Left colon (tissue), 2 donors: ENCODE measurements at places on chromosomes 11 and 22.

- no peak for DNase-seq
Measured at GRCh38 chr11:12764187-12764914, 90.1 kb downstream of the TEAD1 start.

- no peak for DNase-seq
Measured at GRCh38 chr11:124970925-124971324, 16.9 kb downstream of the CCDC15 start.

DNA sequence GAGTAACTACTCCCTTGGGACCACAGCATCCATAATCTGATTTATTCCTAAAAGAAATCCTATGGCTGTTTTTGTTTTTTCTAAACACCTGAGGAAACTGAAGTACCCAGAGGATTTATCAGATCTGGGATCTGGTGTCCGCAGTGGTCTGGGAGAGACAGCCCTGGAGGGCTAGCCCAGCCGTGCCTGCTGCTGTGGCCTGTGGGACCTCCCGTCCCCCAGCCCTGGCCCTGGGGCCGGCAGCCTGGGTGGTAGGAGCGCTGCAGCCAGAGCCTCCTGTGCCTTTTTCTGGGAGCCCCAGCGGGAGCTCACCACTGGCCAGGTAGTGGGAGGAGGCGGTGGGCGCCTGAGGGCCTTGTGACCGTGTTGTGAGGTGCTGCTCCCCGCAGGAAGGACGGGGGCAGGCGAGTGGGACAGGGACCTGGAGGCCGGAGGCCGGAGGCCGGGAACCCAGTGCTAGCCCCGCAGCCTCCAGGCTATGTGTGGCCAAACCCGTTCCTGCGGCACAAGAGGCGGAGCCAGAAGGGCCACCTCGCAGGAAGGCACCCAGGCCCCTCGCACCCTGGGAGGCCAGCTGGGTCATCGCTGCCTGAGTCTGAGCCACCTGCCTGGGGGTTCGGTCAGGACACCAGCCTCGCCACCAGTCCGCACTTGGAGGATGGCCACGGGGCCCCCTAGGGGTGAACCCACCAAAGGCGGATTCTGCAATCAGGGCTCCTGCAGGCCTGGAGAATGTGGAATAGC lies 18.2 kb upstream of the C11orf96 start:
- no peak for DNase-seq

- DNase-seq, result no peak
Measured at GRCh38 chr11:23097891-23098290, 237.6 kb upstream of the CCDC179 start.

- no peak for DNase-seq
Measured at GRCh38 chr11:66365166-66365565, 6.4 kb downstream of the SLC29A2 start.

GRCh38 chr11:12161603-12162350 lies 51.4 kb downstream of the MICAL2 start:
- DNase-seq, result no peak

DNA sequence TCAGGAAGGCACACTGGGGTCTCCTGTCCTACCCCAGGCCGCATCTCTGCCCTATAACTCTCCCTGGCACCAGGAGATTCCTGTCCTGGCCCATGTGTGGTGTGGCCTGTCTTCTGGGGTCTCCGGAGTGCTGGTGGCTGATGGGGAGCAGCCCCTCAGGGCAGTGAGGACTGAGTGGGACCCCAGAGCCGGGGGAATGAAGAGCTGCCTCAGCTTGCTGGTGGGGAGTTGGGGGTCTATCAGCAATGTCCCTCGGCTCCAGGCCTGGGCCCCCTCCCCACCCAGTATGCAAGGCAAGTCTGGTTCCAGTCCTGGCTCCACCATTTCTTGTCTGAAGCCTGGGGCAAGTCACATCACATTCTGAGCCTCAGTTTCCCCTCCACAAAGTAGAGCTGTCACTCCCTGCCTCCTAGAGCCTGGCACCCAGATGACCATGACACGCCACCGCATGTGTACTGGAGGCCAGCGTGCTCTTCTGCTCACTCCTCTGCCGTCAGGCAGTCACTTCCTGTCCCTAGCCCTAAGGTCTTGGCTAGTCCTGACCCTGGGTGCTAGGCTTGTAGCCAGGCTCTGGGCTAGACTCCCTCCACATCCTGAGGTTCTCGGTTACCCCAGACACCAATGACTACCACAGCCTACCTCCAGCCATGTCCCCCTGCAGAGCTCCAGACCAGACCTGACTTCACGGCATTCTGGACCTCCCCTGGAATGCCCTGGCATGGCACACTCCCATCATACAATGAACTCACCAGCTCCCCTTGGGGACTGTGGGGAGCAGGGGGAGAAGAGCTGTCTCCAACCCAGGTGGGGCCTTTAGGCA lies 12.8 kb downstream of the ARAP1 start:
- DNase-seq, result no peak

- no peak for DNase-seq
Measured at GRCh38 chr22:33591946-33592345, 328.3 kb downstream of the LARGE1 start.

- no peak for DNase-seq
Measured at GRCh38 chr22:22576244-22576988, 17.4 kb upstream of the PRAME start.

- DNase-seq, result no peak
Measured at GRCh38 chr22:24455751-24456426, 28.5 kb downstream of the ADORA2A start.

- no peak for DNase-seq
Measured at GRCh38 chr11:50182486-50182885, 149.8 kb downstream of the OR4C45 start.

- no peak for DNase-seq
Measured at GRCh38 chr11:96288915-96289314, 54.1 kb downstream of the MAML2 start.

DNA sequence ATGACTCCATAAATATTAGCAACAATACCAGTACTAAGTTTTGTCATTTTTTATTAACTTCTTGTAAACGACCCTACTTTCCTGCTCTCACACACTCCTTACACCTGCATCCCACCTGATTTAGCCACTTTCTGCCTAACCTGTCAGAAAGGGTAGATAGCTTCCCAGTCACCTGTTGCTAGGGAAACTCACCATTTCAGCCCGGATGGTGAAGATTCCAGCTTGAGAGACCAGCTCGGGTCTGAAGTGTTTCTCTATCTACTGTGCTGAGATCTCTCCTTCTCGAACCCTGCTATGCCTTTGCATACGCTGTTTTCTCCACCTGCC lies at the start of gene PARVG:
TSS of gene PARVG (plus strand) at position 220 of the 327 bp plus-strand sequence. CDS start 2,405 bp downstream, outside the sequence.
- DNase-seq, result no peak

DNA sequence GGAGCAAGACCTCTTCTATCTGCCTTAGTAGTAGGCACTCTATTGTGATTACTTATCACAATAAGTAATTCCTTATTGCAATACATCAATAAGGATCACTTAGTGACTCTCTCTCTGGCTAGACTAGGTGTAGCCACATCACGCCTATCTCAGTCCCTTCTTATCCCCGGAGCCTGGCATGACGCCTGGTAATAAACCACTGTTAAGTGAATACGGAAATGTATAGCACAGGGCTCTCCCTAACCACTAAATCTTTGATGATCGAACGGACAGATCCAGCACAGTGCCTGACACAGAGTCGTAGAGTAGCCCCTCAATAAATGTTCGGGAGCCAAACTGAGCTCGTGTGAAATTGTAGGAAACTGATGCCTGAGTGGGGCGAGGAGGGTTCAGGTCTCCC lies 143.3 kb downstream of the FBXO7 start:
- peak; percentile 77 for DNase-seq

- DNase-seq, result peak; percentile 18
Measured at GRCh38 chr11:115759622-115760460, 255.6 kb upstream of the CADM1 start.

DNA sequence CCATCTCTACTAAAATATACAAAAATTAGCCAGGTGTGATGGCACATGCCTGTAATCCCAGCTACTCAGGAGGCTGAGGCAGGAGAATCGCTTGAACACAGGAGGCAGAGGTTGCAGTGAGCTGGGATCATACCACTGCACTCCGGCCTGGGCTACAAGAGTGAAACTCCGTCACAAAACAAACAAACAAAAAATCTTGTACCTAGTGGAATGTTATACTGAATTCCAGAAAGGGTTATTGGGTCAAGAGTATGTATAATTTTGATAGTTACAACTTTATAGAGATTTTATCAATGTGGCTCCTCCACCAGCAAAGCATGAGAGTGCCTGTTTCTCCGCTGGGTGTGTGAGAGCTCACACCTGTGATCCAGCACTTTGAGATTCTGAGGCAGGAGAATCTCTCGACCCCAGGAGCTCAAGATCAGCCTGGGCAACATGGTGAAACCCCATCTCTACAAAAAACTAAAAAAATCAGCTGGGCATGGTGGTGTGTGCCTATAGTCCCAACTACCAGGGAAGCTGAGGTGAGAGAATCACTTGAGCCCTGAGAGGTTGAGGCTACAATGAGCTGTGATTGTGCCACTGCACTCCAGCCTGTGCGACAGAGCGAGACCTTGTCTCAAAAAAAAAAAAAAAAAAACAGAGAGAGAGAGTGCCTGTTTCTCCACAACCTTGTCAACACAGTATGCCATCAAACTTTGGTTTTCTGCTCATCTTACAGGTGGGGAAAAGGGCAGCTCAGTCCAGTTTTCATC lies 12.7 kb upstream of the FOLR1 start:
- no peak for DNase-seq

- DNase-seq, result no peak
Measured at GRCh38 chr22:44031158-44031952, 7.3 kb downstream of the PARVB start.

- DNase-seq, result no peak
Measured at GRCh38 chr11:71137376-71137775, 115.0 kb downstream of the SHANK2 start.

- DNase-seq, result no peak
Measured at GRCh38 chr11:20310137-20310536, 53.4 kb upstream of the HTATIP2 start.

GRCh38 chr11:70702040-70702648 lies 303.8 kb downstream of the CTTN start:
- DNase-seq, result no peak

GRCh38 chr22:30455075-30455840 lies 16.6 kb downstream of the SEC14L3 start:
- no peak for DNase-seq

- DNase-seq, result no peak
Measured at GRCh38 chr11:119886667-119887230, 157.7 kb upstream of the NECTIN1 start.

GRCh38 chr11:20026629-20027555 lies 133.4 kb downstream of the DBX1 start:
- no peak for DNase-seq

GRCh38 chr11:127935081-127935480 lies 652.3 kb downstream of the ETS1 start:
- DNase-seq, result no peak

DNA sequence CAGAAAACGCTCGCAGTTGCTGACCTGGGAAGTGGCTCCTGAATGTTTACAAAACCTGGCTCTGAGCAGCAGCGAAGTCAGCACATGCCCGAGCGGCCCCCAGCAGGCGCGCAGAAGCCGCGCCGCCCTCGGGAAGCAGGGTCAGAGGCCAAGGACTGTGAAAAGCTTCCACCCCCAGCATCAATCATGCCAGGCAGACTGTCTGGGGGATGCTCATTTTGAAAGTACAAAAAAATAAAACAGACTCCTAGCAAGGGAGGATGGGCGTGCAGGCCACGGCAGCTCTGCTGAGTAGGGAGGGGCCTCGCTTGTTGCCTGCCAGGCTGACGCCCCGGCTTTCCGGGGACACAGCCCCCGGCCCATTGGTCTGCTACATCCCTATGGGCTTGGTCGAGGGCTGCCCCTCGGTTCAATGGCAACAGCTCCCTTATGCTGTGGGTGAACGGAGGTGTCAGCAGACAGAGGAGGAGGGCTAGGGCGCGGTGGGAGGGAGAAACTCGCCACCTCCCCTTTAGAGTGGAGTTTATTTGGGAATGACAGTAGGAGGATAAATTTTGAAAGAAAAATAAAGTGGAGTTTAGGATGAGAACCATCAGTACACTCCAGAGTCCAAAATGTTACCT lies 37.7 kb upstream of the GNB1L start:
- DNase-seq, result no peak

- DNase-seq, result peak; percentile 14
Measured at GRCh38 chr11:104332110-104332509, 168.2 kb upstream of the PDGFD start.

GRCh38 chr11:2791139-2791520 lies 91.3 kb upstream of the KCNQ1OT1 start:
- peak; percentile 22 for DNase-seq

DNA sequence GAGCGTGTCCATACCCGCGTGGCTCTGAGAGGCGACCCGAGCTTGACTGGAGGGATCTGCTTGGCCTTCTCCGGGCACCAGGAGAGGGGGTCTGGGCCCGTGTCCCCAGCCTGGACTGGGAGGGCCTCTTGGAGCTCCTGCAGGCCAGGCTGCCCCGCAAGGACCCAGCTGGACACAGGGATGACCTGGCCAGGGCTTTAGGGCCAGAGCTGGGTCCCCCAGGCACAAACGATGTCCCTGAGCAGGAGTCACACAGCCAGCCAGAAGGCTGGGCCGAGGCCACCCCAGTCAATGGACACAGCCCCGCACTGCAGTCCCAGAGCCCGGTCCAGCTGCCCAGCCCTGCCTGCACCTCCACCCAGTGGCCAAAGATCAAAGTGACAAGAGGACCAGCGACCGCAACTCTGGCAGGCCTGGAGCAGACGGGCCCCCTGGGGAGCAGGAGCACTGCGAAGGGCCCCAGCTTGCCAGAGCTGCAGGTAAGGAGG lies 38.2 kb downstream of the TRIOBP start:
- DNase-seq, result peak; percentile 67

DNA sequence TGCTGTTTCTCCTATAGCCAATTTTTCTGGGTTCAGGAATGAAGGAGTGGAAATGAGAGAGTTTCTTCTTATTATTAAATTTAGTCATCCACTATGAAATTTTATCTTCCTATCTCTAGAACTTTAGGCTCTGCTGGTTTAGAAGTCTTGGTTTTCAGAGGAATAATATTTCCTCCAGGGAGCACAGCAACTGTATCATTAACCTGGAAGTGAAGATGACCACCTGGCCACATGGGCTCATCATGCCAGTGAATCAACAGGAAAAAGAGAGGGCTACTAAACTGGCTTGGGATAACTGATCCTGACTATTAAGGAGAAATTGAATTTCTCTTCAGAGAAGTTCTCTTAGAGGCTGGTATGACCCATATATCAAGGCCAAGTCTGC lies 44.4 kb downstream of the ADM start:
- DNase-seq, result no peak

DNA sequence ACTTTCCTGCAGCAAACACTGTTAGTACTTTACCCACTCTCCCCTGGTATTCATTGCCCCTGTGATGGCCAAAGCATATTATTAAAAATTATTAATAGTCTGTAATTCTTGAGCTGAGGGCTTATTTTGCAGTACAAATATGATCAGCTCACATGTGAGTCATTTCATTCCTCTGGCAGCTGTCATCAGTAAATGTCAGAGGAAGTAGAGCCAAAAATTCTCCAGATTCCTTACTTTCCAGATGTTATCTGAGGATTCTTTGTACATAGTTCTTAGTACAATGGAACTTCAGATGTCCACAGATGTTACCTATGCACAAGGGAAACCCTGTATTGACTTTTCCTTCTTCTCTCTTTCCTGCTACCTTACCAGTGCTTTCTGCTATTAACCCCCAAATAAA lies 12.5 kb downstream of the OR5B3 start:
- DNase-seq, result no peak

- DNase-seq, result peak; percentile 34
Measured at GRCh38 chr22:17120281-17120680, 879 bp downstream of the TMEM121B start.

GRCh38 chr22:19118329-19118880 lies 3.8 kb downstream of the DGCR2 start:
- DNase-seq, result no peak
